ENCODE measurements at places on chromosomes 2 and 18.

- DNase-seq: no peak
These were observed 55.4 kb upstream of the COL5A2 start for GRCh38 chr2:189234991-189235390.

DNA sequence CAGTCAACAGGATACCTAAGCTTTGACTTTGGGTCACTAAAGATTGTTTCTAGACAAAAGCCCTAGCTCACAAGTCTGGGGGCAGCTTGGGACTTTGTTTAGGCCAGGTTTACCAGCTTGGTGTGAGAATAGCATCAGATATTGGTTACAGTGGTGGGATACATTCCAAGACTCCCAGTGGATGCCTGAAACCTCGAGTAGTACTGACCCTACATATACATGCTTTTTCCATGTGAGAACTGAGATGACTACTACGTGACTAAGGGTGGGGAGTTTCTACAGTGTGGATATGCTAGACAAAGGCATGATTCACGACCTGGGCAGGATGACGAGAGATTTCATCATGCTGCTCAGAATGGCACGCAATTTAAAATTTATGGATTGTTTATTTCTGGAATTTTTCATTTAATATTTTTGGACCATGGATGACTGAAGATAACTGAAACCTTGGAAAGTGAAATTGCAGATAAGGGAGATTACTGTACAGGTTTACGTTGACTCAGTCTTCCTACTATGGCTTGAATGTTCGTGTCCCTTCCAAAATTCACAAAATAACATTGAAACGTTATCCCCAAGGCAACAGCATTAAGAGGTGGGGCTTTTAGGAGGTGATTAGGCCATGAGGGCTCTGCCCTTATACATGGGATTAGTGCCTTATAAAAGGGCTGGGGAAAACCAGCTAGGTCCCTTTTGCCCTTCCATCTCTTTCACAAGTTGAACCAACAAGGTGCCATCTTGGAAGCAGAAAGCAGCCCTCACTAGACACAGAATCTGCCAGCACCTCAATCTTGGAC lies 50.2 kb upstream of the CTAGE1 start:
- DNase-seq: no peak

GRCh38 chr2:32671885-32672533 lies 44.2 kb downstream of the TTC27 start:
- no peak for DNase-seq

- no peak for DNase-seq
These were observed 161.1 kb downstream of the FAM210A start for GRCh38 chr18:13565228-13565627.

GRCh38 chr18:525036-525797 lies 24.7 kb upstream of the COLEC12 start:
- DNase-seq: no peak

- DNase-seq: no peak
These were observed 42.8 kb upstream of the IL1R1 start for GRCh38 chr2:102099536-102100298.

DNA sequence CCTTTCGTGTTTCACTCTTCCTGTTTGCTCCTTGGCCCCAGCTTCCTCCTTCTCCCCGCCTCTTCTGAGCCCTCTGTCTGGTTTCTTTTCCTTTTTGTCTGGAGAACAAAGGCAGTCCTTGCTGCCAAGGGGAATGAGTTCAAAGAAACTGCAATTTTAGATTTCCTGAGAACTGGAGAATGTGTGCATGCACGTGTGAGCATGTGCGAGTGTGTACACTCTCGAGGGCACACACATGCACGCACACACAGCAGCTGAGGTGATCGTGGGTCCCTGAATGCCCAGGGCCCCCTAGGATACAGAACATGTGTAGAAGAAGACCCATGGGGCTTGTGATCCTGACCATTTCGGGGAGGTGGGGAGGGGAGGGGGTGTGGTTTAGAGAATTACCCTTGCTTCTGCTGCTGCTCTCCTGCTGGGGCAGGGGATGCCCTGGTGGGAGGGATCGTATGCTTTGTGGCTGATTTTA lies 151.8 kb downstream of the DYSF start:
- DNase-seq: no peak

GRCh38 chr2:206937555-206937954 lies 1.8 kb upstream of the CPO start:
- no peak for DNase-seq

GRCh38 chr18:52435301-52435700 lies 95.3 kb downstream of the DCC start:
- no peak for DNase-seq

DNA sequence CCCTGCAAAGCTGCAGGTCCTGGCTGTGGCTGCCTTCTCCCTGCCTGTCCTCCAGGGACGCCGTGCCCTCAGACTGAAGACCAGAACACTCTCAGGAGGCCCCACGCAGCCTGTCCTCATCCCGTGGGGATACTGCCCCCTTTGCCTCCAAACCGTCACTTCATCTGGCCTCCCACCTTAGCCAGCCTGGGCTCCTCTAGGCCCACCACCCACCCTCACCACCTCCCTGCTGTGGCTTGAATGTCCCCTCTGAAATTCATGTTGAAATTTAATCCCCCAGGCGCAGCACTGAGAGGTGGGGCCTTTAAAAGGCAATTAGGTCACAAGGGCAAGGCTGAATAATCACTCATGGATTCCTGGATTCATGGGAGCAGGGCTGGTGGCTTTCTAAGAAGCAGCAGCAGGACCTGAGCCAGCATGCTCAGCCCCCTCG lies 198.2 kb downstream of the SEPTIN10 start:
- no peak for DNase-seq

DNA sequence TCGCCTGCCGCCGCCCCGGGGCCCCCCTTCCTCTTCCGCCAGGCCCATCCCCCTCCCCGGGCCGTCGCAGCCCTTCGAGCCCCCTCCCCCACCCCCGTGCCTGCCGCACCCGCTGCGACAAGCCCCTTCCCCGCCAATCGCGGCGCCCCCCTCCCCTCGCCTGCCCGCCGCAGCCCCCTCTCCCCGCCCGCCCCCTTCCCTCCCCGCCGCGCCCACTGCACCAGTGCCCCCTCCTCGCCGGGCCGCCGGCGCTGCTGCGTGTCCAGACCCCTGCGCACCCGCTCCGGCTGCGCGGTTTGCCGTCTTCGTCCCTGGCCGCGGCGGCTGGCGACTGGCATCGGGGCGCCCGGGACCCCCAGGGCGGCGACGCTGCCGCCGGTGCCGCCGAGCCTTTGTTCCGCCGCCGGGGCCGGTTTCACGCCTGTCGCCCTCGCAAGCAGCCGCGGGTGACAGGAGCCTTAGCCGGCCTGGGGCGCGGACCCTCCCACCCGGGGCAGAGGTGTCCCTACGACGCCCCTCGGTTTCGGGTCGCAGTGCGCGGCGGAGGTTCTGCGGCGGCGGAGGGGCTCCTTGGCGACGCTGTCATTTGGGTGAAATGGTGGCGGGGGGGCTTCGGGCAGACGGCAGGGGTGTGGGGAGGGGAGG lies 18.1 kb downstream of the GPC1 start:
- no peak for DNase-seq

GRCh38 chr2:16561676-16562075 lies 104.0 kb downstream of the CYRIA start:
- DNase-seq: no peak

DNA sequence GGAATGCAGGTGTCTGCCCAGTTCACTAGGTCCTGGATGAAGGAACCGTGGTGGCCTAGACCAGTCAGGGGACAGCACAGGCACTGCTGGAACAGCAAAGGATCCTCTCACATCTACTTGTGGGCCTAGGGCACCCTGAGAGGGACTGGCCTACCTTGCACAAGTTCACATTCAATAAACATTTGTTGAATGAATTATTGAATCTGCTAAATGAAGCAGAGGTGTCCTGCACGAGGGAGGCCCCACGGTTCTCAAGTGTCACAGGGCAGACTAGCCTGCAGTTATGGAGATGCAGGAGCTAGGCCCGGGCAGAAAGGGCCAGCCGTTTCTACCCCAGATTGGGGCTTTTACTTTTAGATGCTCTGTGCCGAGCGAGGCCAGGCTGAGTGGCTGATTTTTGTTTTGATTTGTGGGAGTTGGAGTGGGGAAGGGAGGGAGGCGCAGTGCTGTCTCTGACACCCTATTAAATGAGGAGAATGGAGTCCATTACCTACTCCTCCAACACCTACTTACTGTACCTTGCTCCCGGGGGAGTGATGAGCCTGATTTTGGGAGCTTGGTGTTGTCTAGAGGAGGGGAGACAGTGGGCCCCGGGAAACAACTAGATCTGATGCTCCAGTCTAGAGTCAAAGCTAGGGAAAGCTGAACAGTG lies 18.4 kb downstream of the SH2D6 start:
- no peak for DNase-seq

- no peak for DNase-seq
These were observed 309.5 kb downstream of the NDUFA10 start for GRCh38 chr2:239715606-239716005.

- no peak for DNase-seq
These were observed 135.8 kb upstream of the SMAD2 start for GRCh38 chr18:48066225-48066652.

DNA sequence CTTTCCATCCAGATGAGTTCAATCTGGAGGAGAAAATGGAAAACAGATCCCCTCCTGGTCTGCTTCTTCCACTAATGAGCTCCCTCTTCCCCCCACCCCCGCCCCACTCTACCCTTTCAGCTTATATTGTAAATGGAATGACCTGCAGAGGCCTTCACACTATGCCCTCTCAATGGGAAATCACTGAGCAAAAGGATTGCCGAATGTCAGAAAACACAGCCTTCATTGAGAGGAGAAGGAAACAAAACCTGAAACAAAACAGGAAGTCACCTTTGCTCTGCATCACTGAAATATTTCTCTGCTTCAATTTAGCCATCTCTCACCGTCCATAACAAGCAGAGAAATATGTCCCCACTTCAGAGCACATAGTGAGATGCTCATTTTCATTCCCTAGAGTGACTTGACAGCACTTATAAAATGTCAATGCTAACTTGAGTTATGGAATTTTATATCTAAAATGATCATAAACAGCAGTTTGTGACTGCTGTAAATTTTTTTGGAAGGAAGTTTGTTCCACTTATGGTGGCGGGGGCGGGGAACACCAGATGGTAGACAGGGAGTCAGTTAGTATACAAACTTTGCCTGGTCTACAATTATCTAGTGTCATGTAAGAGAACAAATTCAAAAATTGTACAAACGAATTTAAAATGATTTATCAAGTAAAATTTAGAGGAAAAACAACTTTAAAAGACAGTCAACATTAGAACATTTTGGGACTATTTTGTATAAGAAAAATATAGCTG lies 1.8 kb upstream of the FRZB start:
- DNase-seq: no peak

GRCh38 chr2:72570413-72570812 lies 255.4 kb downstream of the EXOC6B start:
- no peak for DNase-seq

GRCh38 chr18:79950515-79951341 lies 725 bp downstream of the SLC66A2 start:
- DNase-seq: no peak

DNA sequence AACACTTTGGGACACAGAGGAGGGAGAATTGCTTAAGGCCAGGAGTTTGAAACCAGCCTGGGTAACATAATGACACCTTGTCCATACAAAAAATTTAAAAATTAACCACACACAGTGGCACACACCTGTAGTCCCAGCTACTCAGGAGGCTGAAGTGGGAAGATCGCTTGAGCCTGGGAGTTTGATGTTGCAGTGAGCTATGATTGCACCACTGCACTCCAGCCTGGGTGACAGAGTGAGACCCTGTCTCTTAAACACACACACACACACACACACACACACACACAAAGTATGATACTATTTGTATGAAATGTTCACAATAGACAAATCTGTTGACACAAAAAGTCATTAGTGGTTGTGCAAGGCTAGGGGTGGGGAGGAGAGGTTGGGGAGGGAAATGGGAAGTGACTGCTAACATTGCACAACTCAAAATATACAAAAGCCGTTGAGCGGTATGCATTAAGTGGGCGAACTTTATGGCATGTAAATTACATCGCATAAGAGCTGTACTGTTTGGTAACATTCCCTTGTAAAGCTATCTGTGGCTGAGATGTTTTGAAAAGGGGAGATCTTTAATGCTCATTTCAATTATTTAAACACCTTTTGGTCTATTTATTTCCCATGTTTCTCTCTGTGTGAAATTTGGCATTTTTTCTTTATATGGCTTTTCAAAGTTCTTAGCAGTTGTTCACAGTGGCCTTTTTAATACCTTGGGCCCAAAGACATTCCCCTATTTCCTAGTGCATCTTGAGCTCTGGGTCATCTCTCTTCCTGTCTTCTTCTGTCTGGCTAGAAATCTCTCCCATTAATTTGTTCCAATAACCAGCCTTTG lies 58.9 kb upstream of the ZNF516 start:
- no peak for DNase-seq

DNA sequence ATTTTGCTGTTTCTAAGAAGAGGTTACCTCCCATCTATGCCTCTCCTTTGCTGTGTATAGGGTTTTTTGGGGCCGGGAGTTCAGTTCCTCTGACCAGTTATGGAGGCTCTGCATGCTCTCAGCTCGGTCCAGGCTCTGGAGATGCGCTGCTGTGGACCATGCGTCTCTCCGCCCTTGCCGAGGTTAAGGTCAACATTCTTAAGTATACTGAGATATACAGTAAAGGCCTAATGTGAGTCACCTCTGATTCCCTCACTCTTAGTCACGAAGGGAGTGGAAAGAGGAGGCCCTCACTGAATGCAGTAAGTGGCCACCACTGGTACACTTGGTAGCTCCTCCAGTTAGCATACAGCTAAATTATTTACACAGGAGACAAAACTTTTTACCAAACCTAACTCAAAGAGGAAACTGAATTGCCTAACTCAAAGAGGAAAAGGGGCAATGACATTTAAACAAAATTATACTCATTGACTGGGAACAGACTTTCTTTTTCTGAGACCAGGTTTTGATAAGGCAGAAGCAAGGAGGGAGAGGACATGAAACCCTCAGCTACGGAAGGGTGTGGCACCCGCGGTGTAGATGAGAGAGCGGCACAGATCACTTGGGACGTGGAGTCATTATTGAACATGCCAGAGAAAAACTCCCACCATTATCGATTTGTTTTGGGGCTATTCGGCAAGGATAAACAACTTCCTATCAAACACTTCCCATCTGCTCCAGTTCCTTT lies 98.7 kb downstream of the COPS8 start:
- no peak for DNase-seq

GRCh38 chr2:153360239-153360638 lies 118.3 kb downstream of the RPRM start:
- DNase-seq: no peak

All from stimulated activated CD4-positive, alpha-beta T cell treated with anti-CD3 and anti-CD28 coated beads, Interleukin-12 subunit alpha, Interleukin-12 subunit beta, amount 100 ng/mL, for 48 hours (primary cell).